ENCODE measurements at places on chromosomes 1 and 21.

- DNase-seq: no peak
These were observed 12.8 kb downstream of the ZNF362 start for GRCh38 chr1:33268927-33269610.

DNA sequence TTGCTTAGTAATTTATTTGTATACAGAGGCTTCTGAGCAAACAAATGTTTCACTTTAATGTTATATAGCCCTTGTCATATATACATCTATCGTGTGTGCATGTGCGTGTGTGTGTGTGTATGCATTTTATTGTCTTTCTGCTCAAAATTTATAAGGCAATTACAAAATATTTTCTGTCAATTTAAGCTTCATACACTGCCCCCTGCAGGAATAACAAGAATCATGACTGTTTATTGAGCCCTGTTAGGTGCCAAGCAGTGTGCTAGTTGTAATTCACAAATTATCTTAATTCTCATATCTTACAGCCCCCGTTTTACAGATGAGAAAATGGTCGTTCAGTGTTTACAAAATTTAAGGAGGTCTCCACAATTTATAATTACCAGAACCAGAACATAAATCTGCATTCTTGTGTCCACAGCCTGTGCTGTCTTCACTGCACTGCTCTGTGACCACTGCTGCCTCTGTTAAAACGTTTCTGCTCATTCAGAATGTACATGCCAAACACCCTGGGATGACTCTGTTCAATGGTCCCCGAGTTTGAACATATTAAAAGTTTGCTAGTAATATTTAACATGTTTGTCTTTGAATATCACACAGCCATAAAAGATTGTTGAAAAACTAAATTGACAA is 181.3 kb downstream of the ATP6V1G3 start:
- DNase-seq: no peak

- no peak for DNase-seq
These were observed 22.1 kb upstream of the CREG1 start for GRCh38 chr1:167575649-167576048.

- DNase-seq: no peak
These were observed 7.0 kb downstream of the S100B start for GRCh38 chr21:46597896-46598343.
